BJ (cell line): ENCODE measurements at places on chromosomes 12 and 14.
A peak's percentile ranks its signal among the peaks of the same experiment; 100 is the strongest.

- no peak for DNase-seq
Observed at GRCh38 chr12:122187466-122187865, 4.5 kb downstream of the LRRC43 start.

DNA sequence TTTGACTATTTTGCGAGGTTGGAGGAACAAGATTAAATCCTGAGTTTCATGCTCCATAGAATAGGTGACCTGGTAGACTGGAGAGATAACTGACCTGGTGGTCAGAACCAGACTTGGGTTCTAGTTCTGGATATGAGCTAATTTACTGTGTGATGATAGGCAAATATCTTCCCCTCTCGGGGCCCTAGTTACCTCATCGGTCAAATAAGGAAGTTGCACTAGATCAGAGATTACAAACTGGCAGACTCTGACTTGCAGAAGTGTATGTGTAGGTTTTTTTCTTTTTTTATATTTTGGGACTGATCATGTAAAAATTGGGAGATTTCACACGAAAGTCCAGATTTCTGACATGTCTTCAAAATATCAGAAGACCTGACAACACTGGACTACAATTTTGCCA lies 37.0 kb downstream of the RPH3A start:
- DNase-seq: no peak

GRCh38 chr12:13196130-13196921 lies at the start of gene EMP1:
Gene EMP1, plus strand, starts transcription at chr12:13196726. Its CDS starts 14,785 bp downstream, at chr12:13211511.
- DNase-seq: peak; percentile 100

DNA sequence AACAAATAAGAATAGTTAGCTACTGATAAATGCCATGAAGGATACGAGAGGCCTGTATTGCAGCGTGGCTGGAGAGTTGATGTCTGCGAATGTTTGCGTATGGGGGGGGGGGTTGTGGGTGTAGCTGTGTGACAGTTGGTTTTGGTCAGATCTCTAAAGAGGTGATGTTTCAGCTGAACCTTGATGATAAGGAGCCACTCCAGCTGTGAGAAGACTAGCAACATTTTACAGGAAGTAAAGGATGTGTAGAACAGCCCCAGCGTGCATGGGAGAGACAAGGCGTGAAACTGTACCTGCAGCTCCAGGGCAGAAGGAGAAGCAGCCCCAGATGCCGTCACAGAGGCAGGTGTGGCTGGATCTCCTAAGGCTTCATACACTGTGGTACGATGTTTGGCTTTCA lies 416.9 kb downstream of the TMEM132D start:
- DNase-seq: no peak

DNA sequence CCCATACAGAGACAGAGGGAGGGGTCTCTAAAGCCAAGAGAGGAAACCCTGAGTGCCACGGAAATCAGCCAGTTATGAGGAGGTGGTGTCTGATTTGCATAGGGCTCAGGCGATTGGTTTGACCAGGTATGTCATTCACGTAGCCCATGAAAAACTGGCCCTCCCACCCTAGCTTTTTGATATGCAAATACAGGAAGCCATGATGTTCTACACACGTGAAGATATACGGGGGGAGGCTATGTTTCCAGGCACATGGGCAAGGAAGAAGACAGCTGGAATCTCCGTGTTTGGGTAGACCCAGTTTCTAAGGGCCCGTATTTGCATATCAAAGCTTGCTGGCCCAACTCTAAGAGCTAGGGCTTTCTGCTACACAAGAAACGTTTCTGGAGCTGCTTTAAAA lies 717.8 kb upstream of the SEL1L start:
- DNase-seq: no peak

GRCh38 chr14:74348241-74348734 lies at the start of gene VRTN:
Gene VRTN, plus strand, starts transcription at chr14:74348471. Its CDS starts 8,313 bp downstream, at chr14:74356784.
- DNase-seq: no peak

DNA sequence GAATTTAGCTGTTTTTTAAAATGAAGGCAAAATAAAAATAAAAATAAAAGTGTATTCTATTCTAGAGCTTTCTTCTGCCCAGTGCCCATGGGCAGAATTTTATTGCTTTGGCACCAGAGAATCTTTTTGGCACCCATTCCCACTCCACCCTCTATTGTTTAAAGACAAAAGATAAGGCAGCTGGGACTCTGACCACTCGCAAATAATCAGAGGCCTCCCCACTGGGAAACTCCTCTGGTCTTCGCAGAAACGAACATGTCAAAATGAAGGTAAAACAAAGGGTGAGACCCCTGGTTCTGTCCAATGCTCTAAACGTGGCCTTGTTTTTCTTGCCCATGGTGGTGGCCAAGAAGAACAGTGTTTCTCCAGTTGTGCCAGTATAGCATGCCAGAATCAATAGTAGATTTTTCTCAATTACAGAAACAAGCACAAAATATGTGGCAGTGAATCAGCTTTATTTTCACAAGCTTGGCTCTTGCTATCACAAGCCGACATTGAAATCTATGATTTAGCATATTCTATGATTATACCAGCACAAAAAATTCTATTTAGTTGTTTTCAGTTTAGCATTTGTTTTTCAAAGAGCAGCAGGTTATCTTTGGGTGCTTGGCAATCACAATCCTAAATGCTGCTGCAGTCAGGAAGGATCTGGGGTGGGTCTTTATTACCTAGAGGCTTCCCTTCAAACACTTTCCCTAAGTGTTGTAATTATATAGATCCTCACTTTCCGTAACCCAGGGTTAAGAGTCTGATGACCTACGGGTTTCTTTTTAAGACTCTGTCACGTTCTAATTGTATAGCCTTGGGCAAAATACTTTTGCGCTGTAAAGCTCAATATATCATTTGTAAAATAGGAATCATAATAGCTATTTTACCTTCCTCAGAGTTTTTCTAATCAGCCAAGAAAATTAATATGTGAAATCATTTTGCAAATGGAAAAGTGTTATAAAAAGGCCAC lies 50.5 kb downstream of the KITLG start:
- no peak for DNase-seq
